Activated naive CD8-positive, alpha-beta T cell treated with anti-CD3 and anti-CD28 coated beads, Interleukin-2, amount 50 U/mL, for 24 hours (primary cell): ENCODE measurements at places on chromosomes 3 and 15.

DNA sequence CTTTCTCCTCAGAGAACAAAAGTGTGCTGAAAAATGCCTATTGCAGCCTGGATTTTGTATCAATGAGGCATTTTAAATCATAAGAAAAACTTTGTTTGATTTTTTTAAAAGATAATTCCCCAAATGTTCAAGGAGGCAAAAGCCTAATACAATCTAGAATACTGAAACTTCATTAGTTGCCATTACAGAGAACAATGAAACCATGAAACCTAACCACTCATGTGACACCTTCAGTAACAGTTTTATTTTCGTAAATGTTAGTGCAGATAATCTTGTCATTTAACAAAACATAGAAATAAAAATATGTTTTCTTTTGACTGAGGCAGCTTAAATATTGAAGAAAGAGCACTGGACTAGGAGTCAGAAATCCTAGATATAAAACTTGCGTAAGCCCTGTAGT is 655.9 kb downstream of the RBMS3 start:
- no peak for DNase-seq

DNA sequence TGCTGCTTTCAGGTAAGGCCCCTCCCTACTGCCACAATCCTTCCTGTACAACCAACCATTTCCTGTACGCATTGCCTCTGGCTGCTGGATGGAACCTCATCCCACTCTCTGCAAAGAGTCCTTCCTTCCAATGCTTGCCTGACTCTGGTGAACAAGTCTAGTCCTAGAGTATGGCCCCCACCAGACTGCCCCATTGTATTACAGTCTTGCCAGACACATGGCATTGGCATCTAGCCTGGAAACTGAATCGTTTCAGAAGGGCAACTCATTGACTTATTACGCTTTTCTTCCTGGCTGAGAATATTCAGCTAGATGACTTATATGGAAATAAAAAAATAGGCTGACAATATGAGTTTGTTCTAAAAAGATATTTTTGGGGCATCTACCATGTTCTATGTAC is 170.3 kb downstream of the SUCLG2 start:
- DNase-seq, result no peak

DNA sequence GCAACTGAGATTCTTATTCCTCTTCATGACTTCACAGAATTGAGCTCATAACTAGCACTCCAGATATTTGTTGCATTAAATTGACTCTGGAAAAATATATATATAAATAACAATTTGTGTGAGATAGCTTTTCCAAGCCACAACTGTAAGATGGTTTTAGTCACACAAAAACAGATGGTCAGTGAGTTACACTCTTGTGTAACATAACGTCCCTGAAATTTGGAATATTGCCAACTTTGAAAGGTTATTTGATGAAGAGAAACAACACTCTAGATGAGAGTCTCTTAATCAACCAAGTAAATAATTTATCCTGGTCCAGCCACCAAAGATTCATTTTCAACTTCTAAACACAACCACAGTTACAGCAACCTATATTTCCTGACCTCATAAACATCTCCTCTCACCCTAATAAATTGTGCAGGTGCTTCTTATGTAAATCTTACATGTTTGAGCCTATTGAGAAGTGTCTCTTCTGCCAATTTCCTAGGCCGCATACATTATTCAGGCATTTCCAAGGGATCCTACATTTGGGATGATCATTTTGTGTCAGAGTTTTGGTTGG is 84.9 kb upstream of the ACP3 start:
- DNase-seq, result no peak

DNA sequence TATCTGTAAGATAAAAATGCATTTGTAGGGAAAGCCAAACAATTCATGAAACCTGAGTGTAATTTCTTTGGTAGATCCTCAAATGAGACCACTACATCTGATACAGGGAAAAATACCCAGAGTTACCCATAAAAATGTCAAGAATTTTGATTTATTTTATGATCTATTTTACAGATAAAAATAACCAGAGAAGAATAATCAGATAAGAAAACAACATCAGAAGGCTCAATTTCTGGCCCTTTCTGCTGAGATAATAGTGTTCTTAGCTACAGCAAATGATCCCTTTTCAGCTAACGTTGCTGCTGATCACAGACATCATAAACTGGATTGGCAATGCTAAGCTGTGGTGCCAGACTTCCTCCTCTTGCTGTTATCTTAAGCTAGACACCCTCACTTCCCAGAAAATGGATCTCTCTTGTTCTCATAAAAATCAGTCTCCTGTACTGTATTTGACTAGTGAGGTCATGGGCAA is 21.3 kb upstream of the TMEM108 start:
- DNase-seq, result no peak

GRCh38 chr3:112366522-112366921 is 33.6 kb downstream of the CD200 start:
- no peak for DNase-seq

GRCh38 chr15:77004189-77004588 is 9.3 kb downstream of the PSTPIP1 start:
- DNase-seq, result no peak

- DNase-seq, result no peak
Measured at GRCh38 chr3:128734523-128735189, 8.7 kb downstream of the RAB7A start.

GRCh38 chr3:184874709-184875644 is 63.0 kb downstream of the VPS8 start:
- DNase-seq, result no peak

DNA sequence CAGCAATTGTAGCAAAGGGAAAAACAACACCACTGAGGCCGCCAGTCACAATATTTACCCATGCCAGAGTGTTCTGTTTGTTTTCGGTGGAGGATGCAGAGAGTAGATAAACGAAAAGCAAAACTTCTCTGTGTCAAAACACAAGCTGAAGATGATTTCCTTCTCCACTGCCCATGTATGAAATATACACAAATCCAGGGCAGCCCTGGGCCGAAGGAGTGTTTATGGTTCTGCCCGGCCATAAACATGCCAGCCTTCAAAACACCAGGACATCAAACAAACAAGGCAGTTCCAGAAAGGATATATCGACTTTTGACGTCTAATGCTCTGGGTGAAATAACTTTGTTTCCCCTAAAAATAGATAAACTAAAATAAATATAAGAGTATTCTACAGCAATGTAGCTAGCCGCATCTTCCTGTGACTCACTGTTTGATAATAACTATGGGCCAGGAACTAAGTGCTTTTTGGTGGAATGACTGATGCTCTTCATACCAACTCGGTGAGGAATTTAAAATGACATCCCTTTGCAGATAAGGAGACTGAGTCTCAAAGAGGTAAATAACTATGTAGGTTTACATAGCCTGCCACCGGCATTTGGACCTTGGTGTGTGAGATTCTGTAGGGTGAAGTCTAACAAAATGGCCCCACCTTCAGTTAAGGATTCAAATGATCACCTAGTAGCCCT is 82.8 kb downstream of the MAGI1 start:
- DNase-seq, result no peak

DNA sequence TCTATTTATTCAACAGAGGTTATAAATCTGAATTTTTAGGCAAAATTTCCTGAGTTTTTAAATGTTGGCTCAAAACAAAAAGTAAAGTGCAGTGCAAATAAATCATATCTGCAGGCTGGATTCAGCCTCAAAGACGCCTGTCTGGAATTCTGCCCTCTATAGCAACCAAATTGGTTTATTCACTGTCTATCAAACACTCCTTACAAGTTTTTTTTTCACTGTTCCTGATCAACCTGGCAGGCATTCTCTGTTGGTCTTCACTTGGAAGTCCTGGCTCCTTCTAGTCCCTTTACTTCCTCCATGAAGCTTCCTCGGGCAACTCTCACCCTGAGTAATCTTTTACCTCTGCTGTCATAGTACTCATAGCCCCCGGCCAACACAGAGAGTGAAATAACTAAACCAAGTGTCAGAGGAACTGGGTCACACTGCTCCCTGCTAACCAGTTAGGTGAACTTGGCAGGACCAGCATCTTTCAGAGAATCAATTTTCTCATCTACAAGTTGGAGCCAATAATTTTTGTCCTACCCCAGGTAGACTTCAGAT is 36.8 kb upstream of the TIPARP start:
- DNase-seq, result no peak

GRCh38 chr3:100331660-100332059 is 2.9 kb upstream of the NIT2 start:
- DNase-seq, result no peak

DNA sequence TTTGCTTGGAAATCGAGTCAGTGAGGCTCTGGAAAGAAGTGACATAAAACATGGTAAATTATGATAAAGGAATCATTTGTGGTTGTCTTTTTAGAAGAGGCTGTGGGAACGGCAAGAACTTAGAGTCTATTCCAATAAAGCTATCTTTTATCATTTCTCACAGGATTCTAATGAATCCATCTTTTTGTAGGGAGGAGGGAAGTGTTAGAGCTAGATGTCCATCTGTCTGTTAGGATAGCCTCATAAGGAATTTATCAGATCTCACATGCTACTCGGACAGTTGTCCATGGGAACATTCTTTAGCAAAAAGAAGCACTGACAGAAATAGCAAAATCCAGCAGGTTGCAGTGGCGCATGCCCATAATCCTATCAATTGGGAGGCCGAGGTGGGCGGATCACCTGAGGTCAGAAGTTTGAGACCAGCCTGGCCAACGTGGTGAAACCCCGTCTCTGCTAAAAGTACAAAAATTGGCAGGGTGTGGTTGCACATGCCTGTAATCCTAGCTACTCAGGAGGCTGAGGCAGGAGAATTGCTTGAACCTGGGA is 37.0 kb downstream of the STARD9 start:
- DNase-seq, result no peak

DNA sequence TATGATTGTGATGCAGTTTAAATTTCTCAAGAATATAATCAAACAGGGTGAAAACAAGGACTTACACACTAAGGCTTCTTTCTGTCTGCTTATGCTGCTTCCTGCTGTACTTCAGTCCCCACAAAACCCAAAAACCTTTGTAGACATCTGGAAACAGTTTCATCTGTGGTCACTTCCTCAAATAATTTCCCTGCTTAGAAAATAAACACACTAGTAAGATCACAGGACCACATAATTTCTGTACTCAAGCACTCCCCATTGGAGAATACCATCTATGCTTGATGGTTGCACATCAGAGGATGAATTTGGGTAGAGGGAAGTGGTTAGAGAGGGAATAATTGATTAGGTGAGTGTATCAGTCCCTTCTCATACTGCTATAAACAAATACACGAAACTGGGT is 266.2 kb downstream of the LSAMP start:
- DNase-seq, result no peak

DNA sequence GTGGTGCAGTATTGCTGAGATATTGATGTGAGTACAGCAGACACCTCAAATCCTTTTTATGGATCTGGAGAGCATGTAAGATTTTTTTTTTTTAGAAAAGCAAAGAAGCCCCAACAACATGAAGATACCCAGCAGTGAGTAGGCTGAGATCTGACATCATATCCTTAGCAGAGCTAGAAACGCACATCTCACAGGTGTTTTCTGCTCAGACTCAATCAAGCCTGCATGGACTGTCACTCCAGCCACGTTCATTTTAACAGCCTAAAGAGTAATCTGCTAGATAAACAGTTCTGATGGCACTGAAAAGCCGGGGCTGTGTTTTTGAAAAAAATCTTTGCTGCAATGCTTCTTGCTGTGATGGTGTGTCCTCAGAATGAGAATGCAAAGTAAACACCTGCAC is 544.2 kb downstream of the FGF12 start:
- DNase-seq, result no peak

GRCh38 chr15:100033140-100033857 is 300.1 kb upstream of the LYSMD4 start:
- DNase-seq, result no peak

GRCh38 chr3:126015075-126015474 is 46.1 kb downstream of the ROPN1B start:
- DNase-seq, result no peak

- DNase-seq, result peak; percentile 47
Measured at GRCh38 chr3:9915254-9916141, 1.4 kb upstream of the IL17RC start.

GRCh38 chr3:71129611-71130431 is 453.7 kb downstream of the FOXP1 start:
- peak; percentile 25 for DNase-seq

GRCh38 chr3:78856164-78856563 is 911.6 kb downstream of the ROBO1 start:
- DNase-seq, result no peak

DNA sequence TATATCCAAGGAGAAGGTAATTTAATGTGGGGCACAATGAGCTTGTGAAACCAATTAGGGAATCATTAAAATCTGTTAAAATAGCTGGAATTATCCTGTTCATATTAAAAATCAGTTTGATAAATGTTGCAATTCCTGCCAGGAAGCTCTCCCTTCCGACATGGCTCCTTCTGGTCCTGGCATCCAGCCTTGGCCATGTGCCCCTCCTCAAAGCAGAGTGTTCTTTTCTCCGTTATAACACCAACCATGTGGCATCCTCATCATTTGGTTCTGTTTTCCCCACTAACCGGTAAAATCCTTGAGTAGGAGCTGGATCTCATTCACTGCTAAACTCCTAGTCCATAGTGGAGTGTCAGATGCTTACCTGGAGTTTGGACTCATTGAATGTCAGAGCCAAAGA is 127.2 kb downstream of the ARNT2 start:
- no peak for DNase-seq

- DNase-seq, result no peak
Measured at GRCh38 chr3:127087441-127087840, 104.5 kb downstream of the PLXNA1 start.

- no peak for DNase-seq
Measured at GRCh38 chr15:99657996-99658395, 75.2 kb downstream of the LYSMD4 start.

- no peak for DNase-seq
Measured at GRCh38 chr3:177820683-177821316, 623.5 kb upstream of the TBL1XR1 start.

DNA sequence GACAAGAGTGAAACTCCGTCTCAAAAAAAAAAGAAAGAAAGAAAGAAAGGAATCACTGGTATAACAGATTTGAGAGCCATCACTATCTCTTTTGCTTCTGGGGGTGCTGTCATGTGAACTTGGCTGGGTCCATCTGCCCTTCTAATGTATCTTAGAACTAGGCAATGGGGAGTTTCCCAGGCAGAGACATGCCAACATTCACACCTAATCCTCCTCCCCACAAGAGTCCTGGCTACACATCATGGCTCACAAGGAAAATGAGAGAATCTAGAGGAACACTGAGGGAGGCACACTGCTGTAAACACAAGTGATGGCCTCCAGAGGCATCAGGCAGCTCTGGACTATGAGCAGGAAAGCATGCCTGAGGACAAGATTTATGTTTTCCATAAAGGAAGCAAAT is 67.8 kb upstream of the PPP2R3A start:
- DNase-seq, result no peak

GRCh38 chr15:60444289-60444912 is 34.5 kb downstream of the ICE2 start:
- DNase-seq, result no peak

GRCh38 chr3:161310649-161311423 is 60.5 kb downstream of the SPTSSB start:
- DNase-seq, result peak; percentile 62

DNA sequence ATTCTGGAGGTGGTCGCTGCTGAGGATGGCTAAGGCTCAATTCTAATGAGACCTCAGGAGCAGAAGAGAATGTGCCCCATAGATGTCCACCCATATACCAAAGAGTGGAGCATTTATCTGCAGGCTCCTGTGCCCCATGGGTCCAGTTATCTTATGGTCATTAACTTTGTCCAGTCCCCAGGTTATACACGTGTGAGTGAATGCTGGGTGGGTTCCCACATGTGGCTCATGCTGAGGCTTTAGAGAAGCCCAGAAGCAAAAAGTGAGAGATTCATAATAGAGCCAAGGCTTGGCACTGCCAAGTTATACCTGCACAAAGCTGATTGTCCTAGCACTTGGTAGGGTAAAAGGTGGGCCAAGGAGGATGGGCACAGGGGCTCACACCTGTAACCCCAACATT is 30.0 kb upstream of the MINAR1 start:
- DNase-seq, result no peak

- no peak for DNase-seq
Measured at GRCh38 chr3:175502155-175502554, 643.0 kb downstream of the NAALADL2 start.
